Mesendoderm (in vitro differentiated cells): ENCODE measurements at places on chromosomes 12 and 14.

GRCh38 chr12:46839964-46840363, 14.2 kb upstream of the SLC38A4 start:
- no peak overlapping the region for H3K4me3 ChIP-seq
- H3K27ac ChIP-seq = no peak overlapping the region
- H3K36me3 ChIP-seq = no peaks in the 10 kb centered on the region
- DNase-seq = no peak
- no peaks in the 10 kb centered on the region for H3K27me3 ChIP-seq

DNA sequence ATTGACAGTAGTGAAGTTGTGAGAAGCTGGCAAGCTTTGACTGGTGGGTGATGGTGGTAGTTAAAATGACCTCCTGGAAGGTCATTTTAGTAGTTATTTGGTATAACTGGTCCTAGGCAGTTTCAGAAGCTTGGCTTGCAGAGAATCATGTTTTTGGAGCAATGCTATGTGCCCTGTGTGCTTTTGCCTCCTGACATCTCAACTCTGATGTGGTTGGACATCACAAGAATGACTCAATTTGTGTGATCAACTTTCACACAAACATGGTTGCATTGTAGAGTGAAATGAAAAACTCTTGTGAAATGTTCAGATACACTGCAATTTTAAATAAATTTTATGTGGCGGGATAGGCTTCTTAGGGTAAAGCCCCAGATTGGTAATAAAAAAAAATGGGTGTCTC, 8.3 kb upstream of the ABCD2 start:
- DNase-seq = no peak
- no peaks in the 10 kb centered on the region for H3K36me3 ChIP-seq
- no peaks in the 10 kb centered on the region for H3K27me3 ChIP-seq
- no peak overlapping the region for H3K27ac ChIP-seq

DNA sequence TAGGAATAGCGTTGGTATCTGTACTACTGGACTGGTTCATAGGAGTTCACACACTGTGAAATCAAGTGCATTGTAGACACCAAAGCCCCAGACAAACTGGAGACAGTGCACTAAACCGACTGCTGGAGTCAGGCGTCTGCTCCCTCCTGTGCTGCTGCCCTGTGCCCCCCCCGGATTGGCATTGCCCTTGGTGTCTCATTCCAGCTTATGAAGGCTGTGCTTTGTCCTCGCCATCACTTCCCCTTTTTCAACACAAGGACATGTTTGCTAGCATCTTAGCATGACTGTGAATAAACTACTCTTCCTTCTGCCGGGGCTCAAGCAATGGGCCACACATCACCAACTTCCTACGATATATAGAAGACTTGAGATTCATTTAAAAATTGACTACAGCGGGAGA, 84.0 kb downstream of the TMCC3 start:
- no peaks in the 10 kb centered on the region for H3K4me1 ChIP-seq
- no peak overlapping the region for H3K4me3 ChIP-seq
- H3K36me3 ChIP-seq = no peaks in the 10 kb centered on the region

DNA sequence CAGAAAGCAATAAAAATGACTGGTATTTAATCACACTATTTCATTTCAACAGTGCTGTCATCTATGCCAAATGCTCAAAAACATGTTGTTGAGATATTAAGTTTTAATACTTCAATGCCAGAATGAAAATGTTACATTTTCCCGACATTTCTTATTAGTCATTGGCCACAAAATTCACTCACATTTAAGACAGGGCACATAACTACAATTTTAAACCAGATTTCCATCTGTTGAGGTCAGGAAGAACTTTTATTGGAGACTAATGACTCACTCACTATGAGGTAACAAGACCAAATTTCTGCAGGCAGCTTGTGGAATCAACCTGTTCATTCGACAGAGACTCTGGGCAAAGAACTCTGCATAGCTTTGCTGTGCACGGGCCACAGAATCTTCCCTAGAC, 36.8 kb downstream of the PPTC7 start:
- no peaks in the 10 kb centered on the region for H3K4me1 ChIP-seq
- no peaks in the 10 kb centered on the region for H3K36me3 ChIP-seq
- DNase-seq = no peak
- H3K27me3 ChIP-seq = no peaks in the 10 kb centered on the region
- no peak overlapping the region for H3K27ac ChIP-seq

DNA sequence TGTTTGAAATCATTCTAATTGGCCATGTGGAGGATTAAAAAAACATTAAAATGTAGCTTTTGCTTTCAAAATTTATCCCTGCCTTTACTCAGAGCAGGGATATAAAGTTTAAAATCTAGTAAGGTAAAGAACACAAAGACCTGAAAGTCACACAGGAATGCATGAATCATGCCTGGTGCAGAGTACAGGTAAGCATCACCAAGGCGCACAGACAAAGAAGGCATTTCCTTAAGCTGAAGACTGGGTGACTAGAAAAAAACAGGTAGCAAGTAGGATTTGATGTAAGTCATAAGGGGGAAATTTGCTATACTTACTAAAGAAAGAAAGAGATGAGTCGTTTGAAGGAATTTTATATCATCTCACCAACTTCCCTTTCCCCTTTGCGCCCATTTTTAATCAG, 405.6 kb downstream of the GXYLT1 start:
- H3K27me3 ChIP-seq = no peaks in the 10 kb centered on the region
- H3K27ac ChIP-seq = no peak overlapping the region

- no peaks in the 10 kb centered on the region for H3K4me1 ChIP-seq
- DNase-seq = no peak
- no peak overlapping the region for H3K4me3 ChIP-seq
- no peaks in the 10 kb centered on the region for H3K27me3 ChIP-seq
- no peak overlapping the region for H3K27ac ChIP-seq
- H3K36me3 ChIP-seq = no peaks in the 10 kb centered on the region
Measured at GRCh38 chr12:108831309-108831991, 25.9 kb downstream of the SSH1 start.

DNA sequence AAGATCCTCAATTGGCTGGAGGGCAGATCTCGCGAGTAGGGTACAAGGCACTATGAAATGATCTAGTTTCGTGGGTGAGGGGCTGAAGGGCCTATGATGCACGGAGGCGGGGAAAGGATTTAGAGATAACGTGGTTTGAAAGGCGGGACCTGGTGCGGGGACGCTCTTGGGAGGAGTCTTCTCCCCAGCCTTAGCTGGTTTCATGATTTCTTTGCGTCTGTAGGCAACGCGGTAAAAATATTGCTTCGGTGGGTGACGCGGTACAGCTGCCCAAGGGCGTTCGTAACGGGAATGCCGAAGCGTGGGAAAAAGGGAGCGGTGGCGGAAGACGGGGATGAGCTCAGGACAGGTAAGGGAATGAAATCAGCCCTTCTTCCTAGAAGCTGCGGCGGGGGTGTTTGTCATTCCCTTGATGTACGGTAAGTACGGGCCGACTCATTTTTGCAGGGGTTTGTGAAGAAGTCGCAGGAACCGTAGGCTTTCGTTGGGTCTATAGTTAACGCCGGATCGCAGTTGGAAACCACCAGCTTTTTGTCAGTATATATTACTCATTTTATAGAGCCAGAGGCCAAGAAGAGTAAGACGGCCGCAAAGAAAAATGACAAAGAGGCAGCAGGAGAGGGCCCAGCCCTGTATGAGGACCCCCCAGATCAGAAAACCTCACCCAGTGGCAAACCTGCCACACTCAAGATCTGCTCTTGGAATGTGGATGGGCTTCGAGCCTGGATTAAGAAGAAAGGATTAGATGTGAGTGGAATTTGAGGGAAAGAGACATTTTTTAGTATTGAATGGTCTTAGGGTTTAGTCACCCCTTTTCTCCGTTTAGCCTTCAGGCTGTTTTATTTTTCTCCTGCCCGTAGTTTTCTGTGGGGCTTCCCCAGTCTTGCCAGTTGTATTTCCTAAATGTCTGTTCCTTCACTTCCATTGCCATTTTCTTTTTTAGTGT, 602 bp downstream of the APEX1 start:
- peaks cover 6% of the 10 kb centered on the region for H3K36me3 ChIP-seq
- H3K27me3 ChIP-seq = no peaks in the 10 kb centered on the region
- no peak for DNase-seq

DNA sequence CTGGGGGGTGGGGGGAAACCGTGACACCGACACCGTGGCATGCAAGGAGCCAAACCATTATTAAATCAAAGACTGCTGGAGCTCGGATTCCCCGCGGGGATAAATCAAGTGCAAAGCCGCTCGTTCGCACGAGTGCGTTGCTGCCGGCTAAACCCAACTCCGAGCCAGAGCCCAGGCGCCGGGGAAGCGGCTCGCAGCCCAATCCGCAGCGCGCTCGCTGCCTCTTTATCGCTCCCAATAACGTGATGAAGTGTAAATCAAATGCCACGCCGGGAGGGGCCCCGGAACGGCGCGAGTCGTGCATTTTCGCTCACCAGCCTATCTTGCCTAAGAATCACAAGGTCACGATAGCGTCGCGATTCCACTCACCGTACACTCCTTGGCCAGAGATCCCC, 1.3 kb downstream of the MDGA2 start:
- H3K27me3 ChIP-seq = peaks cover 16% of the 10 kb centered on the region
- peak overlapping the region; percentile 31 for H3K4me3 ChIP-seq
- H3K36me3 ChIP-seq = no peaks in the 10 kb centered on the region
- H3K4me1 ChIP-seq = no peaks in the 10 kb centered on the region
- H3K27ac ChIP-seq = no peak overlapping the region
- peak; percentile 42 for DNase-seq

GRCh38 chr12:102564026-102564425, 83.7 kb upstream of the IGF1 start:
- no peaks in the 10 kb centered on the region for H3K36me3 ChIP-seq
- H3K27ac ChIP-seq = no peak overlapping the region
- no peaks in the 10 kb centered on the region for H3K27me3 ChIP-seq
- DNase-seq = no peak

GRCh38 chr14:79749065-79749464, 462.2 kb downstream of the DIO2 start:
- H3K27ac ChIP-seq = no peak overlapping the region
- no peaks in the 10 kb centered on the region for H3K4me1 ChIP-seq
- no peaks in the 10 kb centered on the region for H3K27me3 ChIP-seq
- no peaks in the 10 kb centered on the region for H3K36me3 ChIP-seq

- peaks cover 3% of the 10 kb centered on the region for H3K4me1 ChIP-seq
- no peaks in the 10 kb centered on the region for H3K36me3 ChIP-seq
- no peak for DNase-seq
- H3K27me3 ChIP-seq = no peaks in the 10 kb centered on the region
Measured at GRCh38 chr12:10132850-10133370, 2.9 kb upstream of the CLEC7A start.

GRCh38 chr14:79510659-79511058, 700.6 kb downstream of the DIO2 start:
- peaks cover 2% of the 10 kb centered on the region for H3K27me3 ChIP-seq
- H3K36me3 ChIP-seq = no peaks in the 10 kb centered on the region
- no peak for DNase-seq
- no peak overlapping the region for H3K27ac ChIP-seq
- no peak overlapping the region for H3K4me3 ChIP-seq

GRCh38 chr12:85580562-85581168, 255.5 kb downstream of the RASSF9 start:
- no peaks in the 10 kb centered on the region for H3K4me1 ChIP-seq
- H3K36me3 ChIP-seq = no peaks in the 10 kb centered on the region
- H3K27ac ChIP-seq = no peak overlapping the region
- no peak overlapping the region for H3K4me3 ChIP-seq
- DNase-seq = no peak

- H3K4me1 ChIP-seq = no peaks in the 10 kb centered on the region
- DNase-seq = no peak
- H3K27me3 ChIP-seq = no peaks in the 10 kb centered on the region
- no peak overlapping the region for H3K4me3 ChIP-seq
- H3K36me3 ChIP-seq = no peaks in the 10 kb centered on the region
Measured at GRCh38 chr12:84757978-84758377, 154.6 kb downstream of the SLC6A15 start.

DNA sequence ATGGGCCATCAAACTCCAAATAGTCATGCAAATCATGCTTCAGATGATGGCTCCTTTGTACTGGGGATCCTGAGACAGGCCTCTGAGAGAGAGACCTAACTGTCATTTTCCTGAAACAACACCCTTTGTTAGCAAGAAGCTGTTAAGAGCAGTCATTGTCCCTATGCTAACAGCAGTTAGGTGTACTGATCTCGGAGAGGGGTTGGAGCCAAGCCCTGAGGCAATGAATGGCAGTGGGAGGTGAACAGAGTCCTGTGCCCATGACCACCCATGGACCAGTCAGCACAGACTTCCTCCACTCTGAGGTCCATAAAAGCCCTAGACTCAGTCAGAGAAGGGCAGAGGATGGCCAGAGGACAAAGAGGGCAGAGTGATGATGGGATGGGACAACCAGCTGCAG, 747.6 kb upstream of the LRFN5 start:
- no peaks in the 10 kb centered on the region for H3K27me3 ChIP-seq
- no peaks in the 10 kb centered on the region for H3K36me3 ChIP-seq
- no peak overlapping the region for H3K27ac ChIP-seq
- DNase-seq = peak; percentile 62

DNA sequence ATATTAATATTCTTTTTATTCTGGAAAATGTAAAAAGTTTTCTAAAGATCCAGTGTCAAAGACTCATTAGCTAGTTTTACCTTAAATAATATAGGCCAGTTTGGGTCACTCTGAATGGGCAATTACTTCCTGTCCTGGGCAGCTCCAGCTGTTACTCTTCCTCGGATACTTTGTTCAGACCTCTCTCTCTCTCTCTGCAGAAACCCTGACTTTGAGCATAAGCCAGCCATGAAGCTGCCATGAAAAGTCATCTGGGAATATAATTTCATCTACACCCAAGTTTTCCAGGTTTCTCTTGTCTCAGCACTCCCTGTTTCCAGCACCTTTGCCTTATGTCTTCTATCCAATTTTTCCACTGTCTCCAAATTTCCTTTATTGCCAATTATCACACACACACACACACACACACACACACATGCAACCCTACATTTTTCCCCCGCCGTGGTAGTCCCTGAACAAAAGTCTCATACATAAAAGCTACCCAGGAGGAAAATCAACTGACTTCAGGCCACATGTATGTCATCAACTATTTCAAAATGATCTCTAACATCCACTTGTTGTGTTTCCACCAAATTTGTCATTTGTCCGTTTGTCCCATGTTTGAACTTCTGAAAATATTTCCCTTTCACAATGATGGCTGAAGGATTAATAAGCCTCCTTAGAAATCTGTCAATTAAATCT, 318.1 kb downstream of the SSPN start:
- H3K4me3 ChIP-seq = no peak overlapping the region
- no peaks in the 10 kb centered on the region for H3K36me3 ChIP-seq
- no peak overlapping the region for H3K27ac ChIP-seq
- DNase-seq = no peak
- no peaks in the 10 kb centered on the region for H3K27me3 ChIP-seq

- no peaks in the 10 kb centered on the region for H3K27me3 ChIP-seq
- peaks cover 4% of the 10 kb centered on the region for H3K4me1 ChIP-seq
- H3K4me3 ChIP-seq = no peak overlapping the region
- H3K27ac ChIP-seq = no peak overlapping the region
Measured at GRCh38 chr12:129665414-129665813, 238.4 kb downstream of the TMEM132D start.

DNA sequence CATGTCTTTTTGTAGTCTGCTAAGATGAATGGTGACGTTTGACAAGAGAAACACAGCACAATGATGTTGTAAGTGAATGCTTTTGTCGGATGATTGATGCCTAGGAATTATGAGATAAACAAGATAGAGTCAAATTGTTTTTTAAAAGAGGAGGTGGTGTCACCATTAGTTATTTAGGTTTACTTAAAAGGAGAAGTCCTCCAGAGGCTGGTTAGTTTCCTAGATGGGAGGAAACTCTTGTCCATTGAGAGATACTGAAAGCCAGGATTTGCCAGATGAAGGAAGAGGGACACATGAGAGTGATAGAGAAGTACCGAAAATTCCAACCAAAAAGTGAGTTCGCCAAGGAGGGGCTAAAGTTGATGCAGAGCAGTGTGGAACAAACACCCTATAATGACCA, at the start of gene OR10G2:
OR10G2 (minus strand) TSS at position 101 of the 400 bp plus-strand sequence; CDS start at position 3, 98 bp downstream.
- no peaks in the 10 kb centered on the region for H3K27me3 ChIP-seq
- H3K27ac ChIP-seq = no peak within 1 kb of the TSS
- no peak for DNase-seq
- no peak within 1 kb of the TSS for H3K4me3 ChIP-seq
- H3K36me3 ChIP-seq = no peaks in the 10 kb centered on the region
